Astrocyte (in vitro differentiated cells and primary cell): ENCODE measurements at places on chromosomes 11 and 22. TPM values are rescaled to one million over a fixed set of nuclear protein-coding genes. Genes with fewer than 3 reads are reported as not detected.

Gene DRD2
- 0.14 TPM in 1 of 2 replicates, not detected in the other for total RNA-seq

DNA sequence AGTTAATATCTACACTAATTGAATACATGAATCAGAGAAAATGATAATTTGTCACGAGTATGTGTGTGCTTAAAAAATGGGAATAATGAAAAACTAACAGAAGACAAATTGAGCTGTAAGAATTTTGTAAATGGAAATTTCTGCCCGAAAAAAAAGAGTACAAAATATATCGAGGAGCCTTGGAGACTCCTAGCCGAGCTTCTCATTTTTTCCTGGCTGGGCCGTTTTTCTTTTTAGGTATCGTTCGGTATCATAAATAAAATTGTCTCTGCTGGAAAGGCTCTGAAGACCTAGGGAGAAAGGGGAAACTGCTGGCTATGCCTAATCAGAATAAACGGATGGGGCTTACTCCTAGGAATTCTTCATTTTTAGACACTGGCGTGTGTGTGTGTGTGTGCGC is 227.2 kb upstream of the RAG2 start:
- DNase-seq: no peak

Gene TP53AIP1
- total RNA-seq: 0.20 TPM in 1 of 2 replicates, not detected in the other

DNA sequence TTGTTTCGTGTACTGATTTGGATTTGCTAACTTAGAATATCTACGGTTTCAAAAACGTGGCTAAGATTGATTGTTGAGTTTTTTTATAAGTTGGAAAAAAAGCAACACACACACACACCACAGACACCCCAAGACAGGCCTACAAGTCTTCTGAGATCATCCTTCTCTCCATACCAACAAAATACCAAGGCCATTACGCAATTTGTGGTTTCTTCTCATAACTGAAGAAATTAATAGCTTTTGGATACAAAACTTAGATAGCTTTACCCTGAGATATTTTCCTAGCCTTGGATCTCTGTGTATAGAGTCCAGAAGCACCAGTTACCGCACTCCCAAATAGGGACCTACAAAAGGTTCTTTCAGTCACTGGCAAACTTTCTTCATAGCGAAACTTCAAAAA is 113.6 kb downstream of the SIK3 start:
- DNase-seq: peak; percentile 99

- no peak for DNase-seq
Measured at GRCh38 chr22:27317096-27317495, 484.5 kb downstream of the MN1 start.

DNA sequence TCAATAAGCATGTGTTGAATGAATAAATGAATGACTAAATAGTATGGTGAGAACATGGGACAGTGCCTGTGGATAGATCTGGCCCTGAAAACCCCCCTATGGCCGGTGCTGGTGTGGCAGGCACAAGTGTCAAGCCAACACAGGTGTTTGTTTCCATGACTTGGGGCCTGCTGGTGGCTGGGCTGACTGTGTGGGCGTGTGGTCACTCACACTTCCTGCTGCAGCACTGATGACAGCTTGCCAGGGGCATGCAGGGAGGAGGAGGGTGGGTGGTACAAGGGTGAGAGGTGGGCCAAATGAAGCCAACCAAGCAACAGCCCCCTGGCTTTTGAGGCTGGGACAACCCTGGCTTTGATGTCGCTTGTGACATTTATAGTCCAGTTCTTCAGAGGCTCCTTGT is 30.3 kb upstream of the ABCC8 start:
- DNase-seq: no peak
